Hippocampal formation (tissue), 2 donors: ENCODE measurements at places on chromosomes 7 and 10.
A peak's percentile ranks its signal among the peaks of the same experiment; 100 is the strongest.

DNA sequence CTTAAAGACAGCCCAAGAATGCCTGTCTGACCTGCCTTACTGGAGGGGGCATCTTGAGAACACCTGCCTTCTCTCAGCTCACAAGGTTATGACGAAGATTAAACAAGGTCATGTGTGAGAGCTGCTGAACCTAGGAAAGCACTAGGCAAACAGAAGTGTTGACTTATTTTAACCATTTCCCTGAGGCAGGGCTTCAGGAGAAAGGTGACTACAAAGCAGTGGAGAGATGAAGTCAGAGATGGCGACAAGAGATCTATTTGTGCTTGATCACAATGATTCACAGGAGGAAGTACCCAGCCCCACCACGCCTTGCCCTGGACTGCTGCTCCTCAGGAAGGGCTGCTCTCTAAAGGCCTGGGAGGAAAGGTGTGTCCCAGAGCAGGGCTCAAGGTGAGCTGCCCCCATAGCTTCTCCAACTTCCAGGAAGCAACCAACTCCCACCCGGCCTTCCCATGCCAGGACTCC is 27.8 kb downstream of the STN1 start:
- DNase-seq: no peak

GRCh38 chr10:110717781-110718589 is 73.8 kb downstream of the RBM20 start:
- DNase-seq: no peak

DNA sequence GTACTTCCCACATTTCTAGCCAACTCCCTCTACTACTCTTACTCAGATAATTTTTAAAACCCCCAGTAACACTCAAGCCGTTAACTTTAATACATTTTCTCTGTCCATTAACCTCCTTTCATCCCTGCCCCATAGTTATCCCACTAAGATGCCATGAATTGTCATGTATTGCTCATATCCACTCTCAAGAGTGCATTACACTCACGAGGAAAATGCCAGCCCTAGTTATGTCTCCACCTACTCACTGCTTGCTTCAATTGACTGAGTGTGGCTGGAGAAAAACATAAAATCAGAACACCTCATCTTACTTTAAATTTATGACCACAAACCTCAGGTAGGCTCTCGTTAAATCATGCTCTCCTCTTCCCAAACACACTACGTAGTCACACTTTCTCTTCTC is 324.1 kb upstream of the NPSR1 start:
- no peak for DNase-seq

GRCh38 chr7:25864511-25864910 is 287.5 kb upstream of the NFE2L3 start:
- DNase-seq: no peak

- DNase-seq: no peak
These were observed 893.0 kb downstream of the SORCS3 start for GRCh38 chr10:105534086-105534485.

DNA sequence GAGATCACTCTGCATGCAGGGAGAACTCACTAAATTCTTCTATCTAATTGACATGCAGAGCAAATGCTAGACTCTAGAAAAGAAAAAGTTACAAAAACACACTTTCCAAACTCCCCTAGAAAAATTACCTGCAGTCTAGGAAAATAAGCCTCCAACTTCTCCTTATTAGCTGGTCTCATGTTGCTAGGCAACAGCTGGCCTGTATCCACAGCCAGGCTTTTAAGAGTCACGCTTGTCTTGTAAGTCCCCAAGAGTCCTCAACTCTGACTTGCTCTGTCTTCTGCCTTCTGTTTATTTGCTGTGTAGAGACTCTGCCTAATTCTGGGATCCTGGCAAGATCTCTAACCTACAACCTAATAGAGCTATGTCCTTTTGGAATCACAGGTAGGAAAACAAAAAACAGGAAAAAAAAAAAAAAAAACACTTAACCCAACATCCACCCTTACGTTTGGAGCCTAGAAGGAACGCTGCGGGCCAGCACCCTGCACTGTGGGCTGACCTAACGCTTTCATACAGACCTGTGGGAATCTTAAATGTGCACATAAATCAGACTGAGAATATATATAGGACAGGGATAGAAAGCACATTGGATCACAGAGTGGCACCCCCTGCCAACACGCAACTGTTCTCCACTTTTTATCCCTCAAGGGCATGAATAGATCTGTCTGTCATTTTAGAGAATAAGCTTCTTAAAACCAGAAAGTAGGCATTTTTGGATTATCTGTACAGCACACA is 117.0 kb upstream of the PTPRZ1 start:
- DNase-seq: no peak

DNA sequence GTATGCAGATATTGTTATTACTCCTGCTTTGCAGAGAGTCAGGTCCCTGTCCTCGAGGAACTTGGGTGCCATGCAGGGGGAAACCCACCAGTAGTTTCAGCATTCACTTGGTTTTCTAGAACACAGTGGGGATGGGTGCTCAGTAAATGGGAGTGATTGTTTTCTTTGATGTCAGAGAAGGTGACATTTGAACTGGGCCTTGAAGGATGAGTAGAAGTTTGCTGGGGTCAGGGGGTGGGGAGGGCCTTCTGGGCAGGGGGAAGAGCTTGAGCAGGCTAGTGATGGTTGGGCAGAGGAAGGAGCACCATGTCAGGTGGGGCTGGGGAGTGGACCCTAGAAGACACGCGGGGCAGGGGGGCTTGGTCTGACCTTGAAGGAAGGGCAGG is 5.9 kb downstream of the ADAMTS14 start:
- DNase-seq: no peak

- no peak for DNase-seq
These were observed 4.7 kb upstream of the LMBR1 start for GRCh38 chr7:156897673-156898072.

DNA sequence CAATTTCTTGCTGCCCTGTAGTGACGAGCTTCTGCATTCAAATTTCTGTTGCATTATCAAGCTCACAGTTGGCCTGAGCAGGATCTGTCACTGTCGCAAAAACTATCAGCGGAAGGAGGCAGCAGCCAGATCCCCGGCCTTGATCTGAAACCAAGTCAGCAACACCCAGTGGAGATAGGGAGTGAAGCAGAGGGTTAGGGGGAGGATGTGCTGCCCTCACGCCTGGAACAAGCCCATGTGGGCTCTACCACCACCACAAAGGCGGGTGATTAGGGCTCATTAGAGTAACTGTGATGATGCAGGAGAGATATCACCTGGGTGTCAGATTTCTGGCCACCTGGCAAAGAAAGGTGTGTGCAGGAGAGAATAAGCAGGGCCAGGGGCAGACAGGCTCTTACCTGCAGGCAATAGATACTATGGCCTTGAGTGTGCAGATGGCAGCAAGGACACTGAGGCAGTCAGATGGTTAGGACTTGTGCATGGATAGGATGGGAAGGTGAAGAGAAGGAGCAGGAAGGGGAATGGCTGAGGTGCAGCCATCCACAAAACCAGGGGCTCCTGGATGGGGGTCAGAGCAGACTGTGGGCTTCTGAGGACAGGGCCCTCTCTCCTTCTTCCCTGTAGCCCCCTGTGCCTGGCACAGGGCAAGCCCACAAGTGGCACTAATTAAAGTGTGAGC is 417.3 kb downstream of the RPS24 start:
- no peak for DNase-seq

- DNase-seq: no peak
These were observed 187.5 kb downstream of the GRID1 start for GRCh38 chr10:86179153-86179524.

DNA sequence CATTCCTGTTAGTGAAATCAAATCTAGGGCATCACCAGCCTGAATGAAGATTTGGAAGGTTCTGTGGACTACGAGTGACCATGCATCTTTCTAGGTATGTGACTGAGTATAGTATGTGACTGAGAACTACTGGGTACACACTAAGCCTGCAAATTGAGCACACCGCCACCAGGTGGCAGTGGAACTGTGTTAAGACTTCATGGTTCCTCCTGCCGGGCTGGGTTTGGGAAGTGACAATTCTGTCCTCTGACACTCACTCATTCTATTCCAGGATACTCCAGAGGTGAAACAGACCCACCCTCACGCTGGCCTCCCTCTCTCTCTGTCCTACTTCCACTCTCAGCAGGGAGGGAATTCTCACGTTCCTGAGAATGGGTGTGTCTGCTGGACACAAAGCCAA is 84.0 kb upstream of the TMEM248 start:
- no peak for DNase-seq

- DNase-seq: no peak
These were observed 23.8 kb upstream of the UBE2D1 start for GRCh38 chr10:58311026-58311425.

GRCh38 chr10:44437840-44438511 is 53.1 kb upstream of the CXCL12 start:
- no peak for DNase-seq

- no peak for DNase-seq
These were observed 260.1 kb downstream of the CREB5 start for GRCh38 chr7:28672397-28672797.

- DNase-seq: no peak
These were observed 10.0 kb upstream of the IFIT5 start for GRCh38 chr10:89404104-89405047.

DNA sequence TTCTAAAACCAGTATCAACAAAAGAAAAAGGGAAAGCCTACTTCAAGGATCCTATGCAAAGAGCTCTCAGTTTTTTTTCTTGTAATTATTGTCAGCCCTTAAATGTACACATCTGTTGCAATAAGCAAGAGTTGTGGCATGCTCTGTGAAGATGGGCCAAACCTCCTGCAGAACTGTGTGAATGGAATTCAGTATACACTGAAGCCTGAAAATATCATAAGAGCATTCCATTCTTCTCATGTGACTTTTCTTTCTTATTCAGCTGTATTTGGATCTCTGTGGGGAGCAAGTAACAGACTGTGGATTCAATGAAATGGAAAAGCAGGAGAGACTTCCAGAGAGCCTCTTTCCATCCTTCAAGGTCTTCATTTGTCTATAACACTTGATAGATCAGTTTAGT is 130.7 kb downstream of the SAMD9 start:
- no peak for DNase-seq

GRCh38 chr10:121302541-121303180 is 295.6 kb downstream of the FGFR2 start:
- no peak for DNase-seq

GRCh38 chr7:7719236-7719635 is 829 bp upstream of the RPA3 start:
- DNase-seq: peak; percentile 27

DNA sequence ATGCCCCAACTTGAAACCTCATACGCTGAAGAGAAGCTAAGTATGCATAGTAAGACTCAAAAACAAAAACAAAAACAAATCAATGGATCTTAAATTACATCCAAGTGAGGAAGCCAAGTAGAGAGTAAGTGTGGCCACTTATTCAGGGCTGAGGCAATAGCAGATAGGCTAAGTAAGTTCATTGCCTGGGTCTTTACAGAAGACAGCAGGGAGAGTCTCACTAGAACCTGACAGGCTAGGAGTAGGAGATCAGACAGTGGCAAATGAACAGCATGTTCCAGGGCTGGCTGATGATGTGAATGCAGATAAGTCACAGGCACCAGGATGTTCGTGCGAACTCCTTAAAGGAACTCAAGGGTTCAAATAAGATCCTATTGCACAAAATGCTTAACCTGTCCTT is 568.6 kb downstream of the KCNMA1 start:
- no peak for DNase-seq

GRCh38 chr10:89670926-89671325 is 25.9 kb upstream of the PANK1 start:
- DNase-seq: no peak

- no peak for DNase-seq
These were observed 96.0 kb downstream of the NRBF2 start for GRCh38 chr10:63229161-63229560.

DNA sequence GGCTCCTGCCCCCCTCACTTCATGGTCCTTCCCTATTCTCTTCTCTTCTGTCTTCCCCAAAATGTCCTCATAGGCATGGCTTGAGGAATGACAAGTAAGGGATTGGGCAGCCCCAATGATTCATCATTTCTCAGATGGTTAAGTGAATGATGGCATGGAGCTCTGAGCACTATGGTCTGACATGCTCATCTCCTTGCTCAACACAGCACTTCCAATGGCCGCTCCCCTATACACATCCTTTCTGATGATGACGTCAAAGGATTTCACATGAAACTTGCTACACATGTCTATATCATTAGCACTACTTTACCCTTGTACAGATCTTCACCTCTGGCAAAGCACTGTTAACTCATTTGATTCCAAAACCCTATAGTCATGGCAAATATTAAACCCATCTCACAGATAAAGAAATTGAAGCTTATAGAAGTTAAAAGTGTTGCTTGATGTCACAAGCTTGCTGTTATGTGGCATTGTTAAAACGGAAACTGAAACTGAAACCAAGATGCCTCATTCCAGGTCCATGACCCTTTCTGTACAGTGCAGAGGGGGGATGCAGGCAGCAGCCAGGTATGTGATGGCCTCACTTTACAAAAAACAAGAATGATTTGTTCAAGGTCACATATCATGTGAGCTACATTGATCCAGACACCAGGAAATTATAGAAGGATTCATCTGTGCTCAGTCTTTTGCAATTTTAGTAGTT is 90.0 kb upstream of the PLXNA4 start:
- DNase-seq: no peak

DNA sequence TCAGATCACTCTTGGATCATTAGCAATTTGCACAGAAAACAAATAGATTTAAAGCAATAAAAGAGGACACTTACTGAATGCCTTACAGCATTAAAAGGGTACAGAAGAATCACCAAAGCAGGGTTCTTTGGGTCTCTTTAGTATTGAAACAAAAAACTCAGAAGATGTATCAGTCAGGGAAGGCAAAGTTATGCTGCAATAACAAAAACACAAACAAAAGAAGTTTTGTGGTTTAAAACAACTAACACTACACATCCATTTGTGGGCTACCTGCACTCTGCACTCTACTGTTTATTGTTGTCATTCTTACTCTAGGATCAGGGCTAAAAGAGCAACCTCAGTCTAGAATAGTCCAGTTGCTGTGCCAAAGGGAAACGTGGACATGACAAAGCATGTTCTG is 216.4 kb downstream of the GPAM start:
- DNase-seq: no peak

GRCh38 chr7:100469227-100470044 is 5.4 kb upstream of the SPACDR start:
- peak; percentile 83 for DNase-seq

DNA sequence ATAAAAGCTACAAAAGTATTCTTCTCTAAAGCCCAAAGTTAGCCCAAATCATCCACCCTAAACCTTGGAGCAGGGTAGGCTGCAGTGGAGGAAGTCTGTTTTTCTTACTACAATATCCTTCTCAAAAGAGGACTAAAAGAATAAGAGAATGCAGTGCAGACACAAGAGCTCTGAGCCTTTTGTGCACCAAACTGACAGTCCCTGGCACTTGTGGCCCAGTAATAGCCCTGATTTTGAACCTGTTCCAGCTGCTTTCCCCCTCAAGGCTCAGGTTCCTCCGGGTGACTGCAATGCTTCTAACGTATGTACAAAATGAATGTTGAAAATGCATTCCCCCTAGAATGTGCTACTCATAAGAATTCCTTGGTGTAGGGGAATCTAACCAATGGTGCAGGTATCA is 154.4 kb downstream of the JAZF1 start:
- no peak for DNase-seq
